Left colon (tissue), 2 donors: ENCODE measurements at places on chromosomes 11 and 22. TPM values are rescaled to one million over a fixed set of nuclear protein-coding genes. Genes with fewer than 3 reads are reported as not detected.

MYBPC3 gene
- total RNA-seq: not detected

OR5B21 gene
- not detected for total RNA-seq

SMPD1 gene
- total RNA-seq: 50.8 TPM

SERPIND1 gene
- not detected for total RNA-seq

GAS2 gene
- total RNA-seq: 2.5 TPM

CATSPER1 gene
- 0.39 TPM for total RNA-seq

QSER1 gene
- 22.8 TPM for total RNA-seq
